ENCODE measurements at places on chromosomes 16 and 17.

DNA sequence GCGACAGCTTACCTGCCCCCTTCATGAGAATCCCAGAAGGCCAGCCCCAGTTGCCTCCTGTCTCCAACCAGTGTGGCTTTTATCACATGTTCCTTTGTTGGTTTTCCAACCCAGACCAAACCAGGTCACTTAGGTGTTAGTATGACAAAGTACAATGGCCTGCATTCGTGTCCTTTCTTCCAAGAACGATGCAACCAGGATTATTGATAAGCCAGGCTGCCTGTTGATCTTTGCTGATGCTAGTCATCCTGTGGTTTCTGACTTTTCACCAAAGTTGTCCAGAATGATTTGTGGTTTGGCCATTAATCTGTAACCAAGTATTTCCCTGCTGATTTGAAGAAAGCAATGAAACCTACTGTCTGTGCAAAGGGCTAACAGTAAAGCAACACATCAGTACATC is 191.4 kb downstream of the CYLD start:
- no peak for DNase-seq

GRCh38 chr16:55470533-55471371 is 8.2 kb upstream of the MMP2 start:
- no peak for DNase-seq

GRCh38 chr17:49452201-49452600 is 37.5 kb upstream of the PHB1 start:
- no peak for DNase-seq

- no peak for DNase-seq
These were observed 18.4 kb downstream of the OGFOD1 start for GRCh38 chr16:56469748-56470147.

- no peak for DNase-seq
These were observed 187.0 kb downstream of the CCDC182 start for GRCh38 chr17:57557834-57558681.

GRCh38 chr17:62681061-62681938 is 53.8 kb downstream of the MRC2 start:
- DNase-seq, result no peak

DNA sequence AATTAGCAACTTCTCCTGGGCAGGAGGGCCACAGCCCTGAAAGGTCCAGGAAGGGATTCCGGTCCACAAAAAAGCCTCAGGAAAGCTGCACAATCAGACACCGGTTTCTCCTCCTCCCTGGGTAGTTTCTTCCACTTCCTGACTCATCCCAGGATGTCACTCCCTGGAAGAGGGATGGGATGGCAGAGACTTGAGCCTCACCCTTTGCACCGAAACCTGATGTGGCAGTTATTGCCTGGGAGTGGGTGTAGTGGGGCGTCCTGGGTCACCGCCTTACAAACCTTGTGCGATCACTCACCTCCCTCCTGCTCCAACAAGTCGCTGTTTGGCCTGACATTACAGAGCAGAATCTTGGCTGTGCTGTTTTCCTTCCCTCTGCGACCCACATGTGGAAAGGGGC is 70.8 kb downstream of the LYRM1 start:
- no peak for DNase-seq

All from stimulated activated CD4-positive, alpha-beta T cell treated with anti-CD3 and anti-CD28 coated beads, Interleukin-1b, Interleukin-23, amount 100 ng/mL, for 1 hour (primary cell).